T-helper 2 cell treated with Interferon-gamma antibody and Interleukin-4, amounts not matched to agents 100 ng/mL and 5 ng/mL, for 36 hours (primary cell): ENCODE measurements at places on chromosomes 11 and 22. TPM values are rescaled to one million over a fixed set of nuclear protein-coding genes. Genes with fewer than 3 reads are reported as not detected.

Gene SLC6A5
- not detected in 2 replicates for total RNA-seq

Gene SLC25A18
- not detected in 2 replicates for total RNA-seq

Gene ARRB1
- total RNA-seq: 35.2 and 38.2 TPM in 2 replicates

Gene DMC1
- 12.5 and 13.0 TPM in 2 replicates for total RNA-seq

Gene DUSP8
- total RNA-seq: 0.30 and 0.80 TPM in 2 replicates

Gene FREY1
- 2.4 and 4.4 TPM in 2 replicates for total RNA-seq

Gene SLC25A45
- total RNA-seq: 25.6 and 26.3 TPM in 2 replicates

Gene ARHGAP42
- 0.16 and 0.32 TPM in 2 replicates for total RNA-seq

Gene MMP11
- total RNA-seq: 0.45 and 0.73 TPM in 2 replicates

Gene BRD1
- total RNA-seq: 46.6 and 48.1 TPM in 2 replicates

Gene PKDREJ
- total RNA-seq: not detected in 2 replicates

Gene DCDC1
- total RNA-seq: 0.16 TPM in 1 of 2 replicates, not detected in the other

Gene APOL4
- total RNA-seq: 0.98 and 1.8 TPM in 2 replicates

Gene ANO9
- total RNA-seq: 67.6 and 74.5 TPM in 2 replicates

Gene OLFML1
- total RNA-seq: not detected in 2 replicates

Gene SLC3A2
- total RNA-seq: 163 TPM in 2 replicates

Gene GDPD5
- 31.9 and 36.3 TPM in 2 replicates for total RNA-seq

Gene SPTBN2
- 0.61 and 0.80 TPM in 2 replicates for total RNA-seq

Gene RNF141
- total RNA-seq: 8.7 and 9.7 TPM in 2 replicates

Gene CD81
- total RNA-seq: 149 and 156 TPM in 2 replicates

Gene TRPM5
- not detected in 2 replicates for total RNA-seq

Gene DRAP1
- 131 and 132 TPM in 2 replicates for total RNA-seq

Gene BARX2
- total RNA-seq: 0.09 and 0.43 TPM in 2 replicates

Gene BAIAP2L2
- total RNA-seq: 0.70 and 0.77 TPM in 2 replicates

Gene C1QTNF4
- 0.30 and 0.52 TPM in 2 replicates for total RNA-seq

Gene P2RX6
- total RNA-seq: 0.14 and 0.57 TPM in 2 replicates

Gene PATE2
- total RNA-seq: not detected in 2 replicates

Gene GAB4
- not detected in 2 replicates for total RNA-seq

Gene TSSK2
- not detected in 2 replicates for total RNA-seq

Gene FAM181B
- not detected in 2 replicates for total RNA-seq

Gene TRIM6
- total RNA-seq: 0.18 and 0.25 TPM in 2 replicates

Gene HEPHL1
- not detected in 2 replicates for total RNA-seq

Gene SLC5A4
- not detected in 2 replicates for total RNA-seq

Gene PNPLA5
- total RNA-seq: not detected in 2 replicates

Gene GAL3ST3
- total RNA-seq: not detected in 2 replicates

Gene ANO1
- not detected in 2 replicates for total RNA-seq
